ENCODE measurements at places on chromosomes 16 and 17.

DNA sequence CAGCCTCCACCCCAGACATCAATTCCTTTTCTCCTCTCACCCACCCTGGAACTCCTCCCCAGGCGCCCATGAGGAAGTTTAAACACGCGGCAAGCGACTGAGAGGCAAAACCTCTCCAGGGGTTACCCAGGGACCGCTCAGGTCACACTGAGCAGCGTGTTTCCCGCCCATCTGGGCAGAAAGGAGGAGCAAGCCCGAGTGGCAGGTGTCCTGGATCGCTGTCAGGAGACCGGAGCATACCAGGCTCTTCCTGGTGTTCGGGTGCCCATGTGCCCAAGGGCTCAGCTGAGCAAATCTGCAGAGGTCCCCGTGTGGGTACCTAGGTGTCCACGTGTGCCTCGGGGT is 491 bp downstream of the SLC25A19 start:
- no peak for DNase-seq

- no peak for DNase-seq
Observed at GRCh38 chr17:77628035-77628434, 330.5 kb upstream of the TNRC6C start.

- no peak for DNase-seq
Observed at GRCh38 chr16:85522308-85522841, 90.7 kb upstream of the GSE1 start.

GRCh38 chr16:52709306-52709705 is 162.4 kb upstream of the TOX3 start:
- no peak for DNase-seq

DNA sequence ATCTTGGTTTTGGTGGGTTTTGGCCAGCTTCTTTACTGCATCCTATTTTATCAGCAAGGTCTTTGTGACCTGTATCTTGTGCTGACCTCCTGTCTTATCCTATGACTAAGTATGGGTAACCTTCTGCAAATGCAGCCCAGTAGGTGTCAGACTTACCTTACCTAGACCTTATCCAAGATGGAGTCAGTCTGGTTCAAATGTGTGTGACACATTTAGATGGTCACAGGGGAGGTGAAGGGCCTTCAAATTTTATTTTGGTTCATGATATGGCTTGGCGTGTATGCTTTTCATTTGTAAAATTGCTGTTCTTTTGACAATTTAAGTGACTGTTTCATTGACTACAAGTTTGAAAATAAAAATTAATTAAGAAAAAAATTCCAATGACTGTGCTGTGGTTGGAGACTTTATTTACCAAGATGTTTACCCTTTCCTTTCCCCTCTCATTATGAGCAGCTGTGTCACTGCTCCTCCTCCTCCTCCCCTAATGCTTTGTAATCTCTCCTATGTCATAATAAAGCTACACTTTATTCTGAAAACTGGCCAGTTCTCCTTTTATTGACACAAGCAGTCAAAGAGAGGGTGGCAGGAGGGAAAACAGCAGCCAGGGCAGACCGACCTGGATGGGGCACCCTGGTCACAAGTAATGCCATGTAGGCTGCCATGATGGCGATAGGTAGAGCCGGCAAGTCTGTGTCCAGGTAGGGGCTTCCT is 49.4 kb downstream of the TNFRSF13B start:
- DNase-seq: no peak

DNA sequence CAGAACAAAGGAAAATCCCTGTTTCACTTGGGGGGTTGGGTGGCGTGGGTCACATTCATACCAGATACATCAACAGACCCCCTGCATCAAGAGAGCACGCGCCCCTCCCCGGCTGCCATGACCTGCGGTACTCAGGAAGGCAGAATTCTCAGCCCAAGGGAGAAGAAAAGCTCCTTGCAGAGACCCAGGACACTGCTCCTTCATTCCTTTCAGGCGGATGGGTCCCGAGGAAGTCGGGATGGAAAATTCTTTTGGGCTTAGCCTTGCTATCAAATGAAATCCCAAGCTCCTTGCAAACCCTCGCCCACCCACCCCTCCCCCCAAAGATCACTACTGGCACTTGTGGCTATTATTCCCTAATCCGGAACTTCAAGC is 40.6 kb downstream of the HIC1 start:
- peak; percentile 28 for DNase-seq

DNA sequence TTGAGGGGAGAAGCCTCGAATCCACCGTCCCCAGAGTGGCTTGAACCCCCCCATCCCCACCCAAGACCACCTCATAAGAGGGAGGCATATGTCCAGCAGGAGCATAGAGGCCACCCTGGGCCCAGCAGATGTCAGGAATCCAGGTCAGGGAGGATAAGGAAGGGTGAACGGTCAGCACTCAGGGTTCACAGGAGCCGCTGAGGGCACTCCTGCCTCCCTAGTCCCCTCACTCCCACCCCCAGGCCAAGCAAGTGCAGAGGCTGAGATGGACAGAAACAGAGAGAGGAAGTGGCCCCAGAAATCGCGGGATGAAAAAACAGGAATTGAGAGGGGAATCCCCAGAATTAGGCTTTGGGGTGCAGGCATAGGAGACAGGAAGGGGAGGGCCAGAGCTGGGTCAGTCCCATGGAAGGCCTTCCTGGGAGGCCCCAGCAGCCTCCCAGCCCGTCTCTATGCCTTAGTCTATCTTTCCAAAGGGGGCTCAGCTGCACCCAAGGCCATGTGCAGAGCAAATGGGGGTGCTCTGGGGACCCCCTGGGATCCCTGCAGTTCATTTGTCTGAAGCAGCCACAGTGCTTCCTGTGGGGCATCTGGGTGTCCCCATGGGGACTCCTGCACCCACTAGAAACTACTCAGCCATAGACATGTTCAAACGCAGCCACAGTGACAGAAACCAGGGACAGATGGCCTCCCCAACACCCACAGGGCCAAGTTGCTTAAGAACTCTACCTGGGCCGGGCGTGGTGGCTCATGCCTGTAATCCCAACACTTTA is 1.7 kb downstream of the CMTM3 start:
- no peak for DNase-seq

DNA sequence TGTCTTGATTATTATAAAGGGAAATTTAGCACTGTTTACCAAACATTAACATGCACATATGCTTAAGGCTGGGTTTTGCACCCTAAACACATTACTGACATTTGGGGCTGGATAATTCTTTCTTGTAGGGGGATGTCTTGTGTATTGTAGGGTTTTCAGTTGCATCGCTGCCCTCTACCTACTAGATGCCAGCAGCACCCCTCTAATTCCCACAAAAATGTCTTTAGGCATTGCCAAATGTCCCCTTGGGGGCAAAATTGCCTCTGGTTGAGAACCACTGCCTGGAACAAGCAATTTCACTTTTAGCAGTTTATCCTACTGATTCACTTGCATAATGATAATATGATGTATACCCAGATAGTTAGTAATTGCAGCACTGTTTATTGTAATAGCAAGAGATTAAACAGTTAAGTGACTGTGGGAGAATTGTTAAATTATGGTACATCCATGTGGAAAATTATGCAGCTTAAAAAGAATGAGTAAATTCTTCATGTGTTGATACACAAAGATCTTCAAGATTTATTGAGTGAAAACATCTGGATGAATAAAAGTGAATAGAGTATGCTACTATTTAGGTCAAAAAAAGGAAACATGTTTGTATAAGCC is 18.4 kb downstream of the PRSS54 start:
- no peak for DNase-seq

DNA sequence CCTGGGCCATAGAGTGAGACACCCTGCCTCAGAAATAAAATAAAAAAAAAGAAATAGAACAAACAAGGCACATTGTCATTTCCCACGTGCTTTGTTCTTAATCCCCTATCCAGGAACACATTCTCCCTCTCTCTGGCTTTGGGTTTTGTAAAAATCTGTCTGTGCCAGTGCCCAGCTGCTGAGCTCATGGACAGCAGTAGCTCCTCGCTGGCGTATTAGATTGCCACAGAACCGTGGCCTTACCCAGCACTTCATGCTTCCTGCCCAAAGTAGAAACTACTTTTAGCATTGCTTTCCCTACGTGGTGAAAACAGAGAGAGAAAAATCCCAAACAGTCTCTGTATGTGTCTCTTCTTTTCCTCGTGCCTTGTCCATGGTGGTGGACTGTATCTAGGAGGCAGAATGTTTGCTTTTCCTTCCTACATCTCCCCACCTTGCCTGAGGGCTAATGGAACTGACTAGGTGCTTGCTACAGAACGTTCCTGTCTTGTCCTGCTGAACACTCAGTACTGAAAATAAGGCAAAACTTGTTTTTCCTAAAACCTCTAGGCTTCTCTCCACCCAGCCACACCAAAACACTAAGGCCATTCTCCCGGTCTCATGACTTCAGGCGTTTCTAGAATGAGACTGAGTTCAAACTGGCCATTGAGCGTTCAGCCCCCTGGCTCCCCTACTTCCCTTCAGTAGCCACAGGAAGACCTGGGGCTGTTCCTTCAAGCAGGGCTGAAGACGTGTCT is 26.1 kb downstream of the MNT start:
- no peak for DNase-seq

DNA sequence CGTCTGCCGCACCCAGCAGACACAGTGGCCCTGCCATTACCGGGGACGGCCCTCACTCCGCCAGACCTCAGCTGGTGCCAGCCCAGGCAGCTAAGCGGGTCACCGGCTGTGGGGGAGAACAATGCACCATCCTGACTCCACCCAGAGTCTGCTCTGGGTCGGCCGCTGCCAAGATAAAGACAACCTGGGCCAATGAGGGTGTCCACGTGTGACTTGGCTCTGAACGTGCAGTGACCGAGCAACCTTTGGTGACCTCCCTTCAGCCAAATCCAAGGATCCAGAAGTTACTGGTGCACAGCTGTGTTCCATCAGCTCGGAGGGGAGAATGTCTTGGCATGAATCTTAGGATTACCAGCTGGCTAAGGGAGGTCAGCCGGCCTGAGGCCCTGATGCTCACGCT is 155.9 kb downstream of the NTN1 start:
- DNase-seq: no peak
